AG10803 (cell line): ENCODE measurements at places on chromosomes 11 and 22.

DNA sequence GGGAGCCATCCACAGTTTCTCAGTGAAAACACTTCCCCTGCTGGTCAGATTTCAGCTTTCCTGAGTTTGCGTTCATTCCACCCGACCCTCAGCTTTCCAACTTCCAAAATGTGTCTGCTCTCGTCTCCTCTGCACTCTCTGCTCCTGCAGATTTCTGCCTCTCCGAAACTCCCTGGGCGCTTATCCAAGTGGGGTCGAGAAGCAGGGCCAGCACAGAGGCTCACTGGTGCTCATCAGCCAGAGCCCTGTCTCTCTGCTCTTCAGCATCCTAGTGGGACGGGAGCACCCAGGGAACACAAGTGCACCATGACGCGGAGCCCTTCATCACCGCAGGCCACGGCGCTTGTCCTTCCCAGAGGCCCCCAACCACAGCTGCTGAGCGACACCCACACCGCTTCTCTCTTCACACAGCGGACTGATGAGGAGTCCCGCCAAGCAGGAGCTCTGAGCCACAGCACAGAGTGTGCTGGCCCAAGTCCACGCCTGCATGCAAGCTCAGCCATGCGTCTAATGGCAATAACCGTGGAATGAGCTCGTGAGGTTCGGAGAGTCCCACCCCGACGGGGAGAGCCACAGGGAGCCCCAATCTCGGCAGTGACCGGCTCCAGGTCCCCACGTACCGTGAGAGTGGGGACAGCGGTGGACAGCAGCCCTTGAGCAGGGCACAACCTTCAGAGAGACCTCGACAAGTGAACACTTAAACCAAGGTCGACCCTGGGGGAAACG lies 27.9 kb upstream of the MOB2 start:
- no peak for DNase-seq

- DNase-seq: no peak
These were observed 91.3 kb upstream of the KCNQ1OT1 start for GRCh38 chr11:2791139-2791520.

GRCh38 chr11:123211981-123212380 lies 16.9 kb upstream of the CLMP start:
- DNase-seq: no peak

DNA sequence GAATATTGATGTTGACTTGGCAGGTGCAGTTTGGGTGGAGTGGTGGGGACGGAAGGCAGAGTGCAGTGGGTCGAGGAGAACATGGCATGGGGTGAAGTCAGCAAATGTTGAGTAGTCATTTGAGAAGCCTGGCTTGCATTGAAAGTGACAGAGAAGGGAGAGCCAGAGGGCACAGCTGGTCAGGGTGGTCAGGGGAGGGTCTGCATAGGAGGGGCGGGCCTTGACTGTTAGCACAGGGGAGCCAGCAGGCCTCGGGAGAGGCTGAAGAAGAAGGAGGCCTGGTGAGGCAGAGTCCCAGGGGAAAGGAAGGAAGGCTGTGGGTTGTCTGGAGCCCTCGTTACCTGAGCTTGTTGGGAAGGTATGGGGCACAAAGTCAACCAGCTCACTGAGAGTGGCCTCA lies 230.8 kb upstream of the TBCEL start:
- no peak for DNase-seq

- no peak for DNase-seq
These were observed 4.5 kb downstream of the FTH1 start for GRCh38 chr11:61963016-61963281.

DNA sequence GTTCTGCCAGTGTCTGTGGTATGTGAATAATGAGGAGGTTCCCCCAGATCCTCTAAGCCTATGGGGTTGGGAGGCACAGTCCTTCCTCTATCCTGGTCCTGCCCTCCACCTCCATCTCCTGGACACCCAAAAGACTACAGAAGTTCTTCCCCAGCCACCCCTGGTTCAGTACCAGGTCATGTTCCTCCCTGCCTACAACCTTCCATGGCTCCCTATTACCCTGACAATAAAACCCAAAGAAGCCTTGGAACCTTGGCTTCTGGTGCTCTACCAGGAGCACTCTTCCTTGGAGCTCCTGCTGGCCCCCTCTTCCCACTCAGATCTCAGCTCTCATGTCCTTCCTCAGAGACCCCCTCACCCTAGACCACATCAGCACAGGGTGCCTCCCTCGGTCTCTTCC lies 12.9 kb downstream of the TRPM5 start:
- no peak for DNase-seq

DNA sequence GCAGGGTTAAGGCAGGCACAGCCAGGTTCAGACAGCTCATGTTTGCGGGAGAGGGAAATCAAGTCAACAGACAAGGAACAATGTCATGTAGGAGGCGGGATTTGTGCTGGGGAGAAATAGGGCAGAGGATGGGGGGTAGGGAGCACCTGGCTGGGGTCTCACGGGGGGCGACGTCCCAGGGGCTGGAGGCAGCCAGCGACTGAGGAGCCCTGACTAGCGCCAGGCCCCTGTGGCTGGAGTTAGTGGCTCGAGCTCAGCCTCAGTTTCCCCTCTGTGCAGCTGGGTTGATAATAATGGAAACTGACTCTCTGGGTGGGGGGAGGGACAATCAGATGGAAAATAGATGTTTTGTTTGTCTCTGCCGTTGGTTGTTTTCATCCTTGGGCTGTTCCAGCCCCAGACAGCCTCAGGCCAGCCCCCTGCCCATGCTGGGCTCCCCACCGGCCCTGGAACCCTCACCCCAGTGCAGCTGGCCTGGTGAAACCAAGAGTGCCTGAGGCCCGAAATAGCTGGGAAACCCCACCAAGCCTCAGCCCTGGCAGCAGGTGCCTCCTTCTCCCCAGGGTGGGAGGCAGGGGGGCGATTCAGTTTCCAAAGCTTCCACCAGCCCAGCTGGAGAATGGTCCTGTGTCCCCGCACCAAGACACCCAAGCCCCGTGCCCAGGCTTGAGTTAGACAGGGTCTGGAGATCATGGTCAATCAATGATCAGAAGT lies 44.1 kb downstream of the IGLL5 start:
- no peak for DNase-seq

DNA sequence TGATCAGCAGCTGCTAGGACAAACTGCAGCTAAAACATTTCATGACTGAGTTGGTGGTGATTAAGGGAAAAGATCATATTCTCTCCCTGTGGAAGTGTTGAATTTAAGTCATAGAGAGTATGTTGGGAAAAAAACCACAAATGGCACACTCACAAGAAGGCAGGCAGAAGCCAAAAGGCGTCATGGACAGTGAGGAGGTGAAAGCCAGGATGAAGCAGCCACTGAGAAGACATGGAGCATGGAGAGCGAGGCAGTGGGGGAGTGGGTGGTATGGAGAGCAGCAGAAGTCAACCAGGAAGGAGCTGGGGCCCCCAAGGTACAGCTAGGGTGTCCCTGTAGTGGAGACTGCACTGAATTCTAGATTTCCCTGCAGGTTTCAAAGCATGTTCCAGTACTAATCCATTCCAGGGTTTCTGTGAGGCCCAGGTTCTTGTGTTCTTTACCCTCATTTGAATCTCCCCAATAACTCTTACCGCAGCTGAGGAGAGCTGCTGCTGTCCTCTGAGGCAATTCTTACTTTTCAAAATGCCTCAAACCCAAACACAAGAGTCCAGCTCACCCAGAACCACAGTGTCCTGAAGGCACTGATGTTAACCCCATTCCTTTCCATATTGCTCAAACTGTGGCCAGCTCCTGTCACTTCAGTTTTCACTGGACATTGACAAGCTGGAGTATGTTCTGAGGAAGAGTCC lies 191.8 kb upstream of the E2F8 start:
- peak; percentile 92 for DNase-seq

GRCh38 chr11:33438301-33438700 lies 181.1 kb downstream of the HIPK3 start:
- no peak for DNase-seq

GRCh38 chr11:87369888-87370287 lies 332.2 kb downstream of the TMEM135 start:
- DNase-seq: no peak

DNA sequence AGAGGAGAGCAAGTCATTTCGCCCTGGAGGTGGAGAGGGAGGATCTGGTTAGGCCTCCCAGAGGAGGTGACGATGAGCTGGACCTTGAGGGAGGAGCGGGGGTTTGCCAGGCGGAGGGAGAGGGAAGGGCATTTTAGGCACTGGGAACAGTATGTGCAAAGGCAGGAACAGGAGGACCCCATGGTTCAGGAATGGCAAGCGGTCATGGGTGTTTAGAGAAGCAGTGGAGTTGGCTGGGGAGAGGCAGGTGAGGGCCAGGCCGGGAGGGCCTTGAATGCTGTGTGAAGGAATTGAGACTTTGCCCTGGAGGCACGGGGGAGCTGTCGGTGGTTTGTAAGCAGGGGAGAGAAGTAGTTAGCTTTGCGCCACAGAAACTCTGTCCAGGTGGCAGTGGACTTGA lies 10.3 kb downstream of the PRDM11 start:
- DNase-seq: no peak

DNA sequence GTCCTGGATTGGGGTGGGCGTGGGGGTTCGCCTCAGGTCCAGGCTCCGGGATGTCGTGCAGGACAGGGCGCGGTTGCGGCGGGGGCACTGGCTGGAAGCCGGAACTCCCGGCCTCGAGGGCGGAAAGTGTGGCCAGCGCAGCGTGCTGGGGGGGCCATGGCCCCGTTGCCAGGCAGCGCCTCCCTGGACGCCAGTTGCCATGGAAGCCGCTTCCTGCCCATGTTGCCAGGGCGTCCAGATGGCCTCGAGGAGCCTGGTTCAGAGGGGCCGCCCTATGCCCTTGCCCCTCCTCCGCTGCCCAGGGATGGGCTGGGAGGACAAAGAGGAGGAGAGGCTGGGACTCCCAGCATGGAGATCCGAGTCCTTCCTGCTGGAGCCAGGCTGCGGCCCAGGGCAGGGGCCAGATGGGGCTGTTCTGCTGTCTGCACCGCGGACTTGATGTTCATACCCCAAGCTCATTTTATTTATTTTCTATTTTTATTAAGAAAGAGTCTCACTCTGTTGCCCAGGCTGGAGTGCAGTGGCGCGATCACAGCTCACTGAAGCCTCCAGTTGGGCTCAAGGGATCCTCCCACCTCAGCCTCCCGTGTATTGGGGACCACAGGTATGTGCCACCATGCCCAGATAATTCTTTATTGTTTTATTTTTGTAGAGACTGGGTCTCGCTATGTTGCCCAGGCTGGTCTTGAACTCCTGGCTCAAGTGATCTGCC lies 4.6 kb upstream of the CCDC188 start:
- peak; percentile 59 for DNase-seq

DNA sequence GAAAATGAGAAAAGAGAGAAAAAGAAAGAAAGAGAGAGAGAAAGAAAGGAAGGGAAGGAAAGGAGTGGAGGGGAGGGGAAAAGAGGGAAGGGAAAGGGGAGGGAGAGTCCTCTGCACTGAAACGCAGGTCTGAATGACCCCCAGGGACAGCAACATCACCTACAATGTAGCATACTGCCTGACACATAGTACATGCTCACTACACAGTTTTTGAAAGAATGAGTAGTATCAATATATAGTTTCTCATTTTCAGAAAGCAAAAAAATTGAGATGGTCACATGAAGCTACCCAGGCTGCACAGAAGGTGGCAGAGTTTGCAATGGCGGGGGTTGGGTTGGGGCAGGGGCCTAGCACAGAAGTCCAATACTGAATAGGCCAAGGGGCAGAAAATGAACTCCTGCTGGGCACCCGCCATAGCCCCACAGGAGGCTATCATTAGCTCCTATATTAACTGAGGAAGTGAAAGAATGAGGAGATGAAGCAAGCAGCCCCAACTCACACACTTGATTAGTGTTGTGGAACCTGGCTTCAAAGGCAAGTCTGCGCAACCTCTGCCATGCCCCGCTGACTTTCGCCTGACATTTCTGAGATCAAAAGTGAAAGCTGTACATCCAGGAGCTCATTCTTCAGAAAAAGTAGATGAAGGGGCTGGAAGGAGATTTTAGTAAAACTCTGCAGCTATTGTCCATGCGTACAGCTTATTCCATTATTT lies 241.2 kb upstream of the SYN3 start:
- no peak for DNase-seq
